Cardiac muscle cell (in vitro differentiated cells and primary cell): ENCODE measurements at places on chromosomes 5 and 9. TPM values are rescaled to one million over a fixed set of nuclear protein-coding genes. Genes with fewer than 3 reads are reported as not detected.
A peak's percentile ranks its signal among the peaks of the same experiment; 100 is the strongest.

GRCh38 chr9:97807681-97808080 is 45.3 kb upstream of the FOXE1 start:
- no peaks in the 10 kb centered on the region for H3K4me1 ChIP-seq
- no peak overlapping the region for H3K27ac ChIP-seq
- DNase-seq, result no peak
- no peaks in the 10 kb centered on the region for H3K36me3 ChIP-seq

DNA sequence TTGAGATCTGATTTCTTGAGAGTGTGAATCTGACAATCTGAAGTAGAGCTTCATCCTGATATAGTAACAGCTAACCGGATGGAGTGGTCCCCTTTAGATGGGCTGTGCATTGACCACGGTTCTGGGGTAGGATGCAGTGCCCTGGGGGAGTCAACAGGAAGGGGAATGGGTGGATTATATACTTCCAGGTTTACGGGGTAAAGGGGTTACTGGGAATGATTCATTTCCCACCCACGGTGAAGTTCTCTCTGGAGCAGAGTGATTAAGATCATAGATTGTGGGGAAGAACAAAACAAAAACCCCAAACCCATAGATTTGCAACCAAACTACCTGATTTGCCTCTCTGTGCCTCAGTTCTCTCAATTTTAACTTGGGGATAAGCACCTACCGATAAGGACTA is 1.5 kb upstream of the B4GALT7 start:
- H3K4me1 ChIP-seq, result peaks cover 5% of the 10 kb centered on the region
- DNase-seq, result no peak
- H3K36me3 ChIP-seq, result peaks cover 16% of the 10 kb centered on the region
- no peaks in the 10 kb centered on the region for H3K27me3 ChIP-seq
- H3K4me3 ChIP-seq, result no peak overlapping the region

DNA sequence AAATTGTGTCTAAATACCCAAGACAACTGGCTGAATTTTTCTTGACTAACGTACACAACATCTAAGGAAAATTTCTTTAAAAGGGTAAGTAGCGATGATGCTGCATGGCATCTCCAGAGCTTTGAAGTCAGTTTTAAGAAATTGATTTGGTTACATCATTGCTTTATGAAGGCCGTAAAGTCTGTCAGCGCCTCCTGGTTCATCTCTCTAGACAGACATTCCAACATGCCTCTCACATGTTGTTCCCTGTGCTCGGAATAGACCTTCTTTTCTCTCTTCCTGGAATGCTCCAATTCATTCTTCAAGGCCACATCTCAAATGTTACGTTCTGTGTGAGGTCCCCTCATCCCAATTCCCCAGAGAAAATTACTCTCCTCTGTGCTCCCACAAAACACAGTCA is 108.7 kb upstream of the SSBP2 start:
- H3K27me3 ChIP-seq, result no peaks in the 10 kb centered on the region
- H3K4me1 ChIP-seq, result peaks cover 33% of the 10 kb centered on the region
- H3K4me3 ChIP-seq, result no peak overlapping the region
- no peak for DNase-seq
- H3K27ac ChIP-seq, result no peak overlapping the region

GRCh38 chr5:85132269-85132668 is 747.6 kb upstream of the EDIL3 start:
- no peak overlapping the region for H3K4me3 ChIP-seq
- H3K36me3 ChIP-seq, result no peaks in the 10 kb centered on the region
- no peaks in the 10 kb centered on the region for H3K4me1 ChIP-seq
- peak; percentile 2 for DNase-seq

GRCh38 chr9:127218818-127219217 is 45.8 kb upstream of the GARNL3 start:
- H3K27me3 ChIP-seq, result peaks cover 6% of the 10 kb centered on the region
- H3K36me3 ChIP-seq, result no peaks in the 10 kb centered on the region
- no peak overlapping the region for H3K27ac ChIP-seq
- H3K4me3 ChIP-seq, result no peak overlapping the region
- no peak for DNase-seq

- H3K36me3 ChIP-seq, result no peaks in the 10 kb centered on the region
- no peak overlapping the region for H3K4me3 ChIP-seq
- peak; percentile 95 for DNase-seq
- H3K4me1 ChIP-seq, result no peaks in the 10 kb centered on the region
Measured at GRCh38 chr5:177116631-177117373, 16.8 kb upstream of the NSD1 start.

DNA sequence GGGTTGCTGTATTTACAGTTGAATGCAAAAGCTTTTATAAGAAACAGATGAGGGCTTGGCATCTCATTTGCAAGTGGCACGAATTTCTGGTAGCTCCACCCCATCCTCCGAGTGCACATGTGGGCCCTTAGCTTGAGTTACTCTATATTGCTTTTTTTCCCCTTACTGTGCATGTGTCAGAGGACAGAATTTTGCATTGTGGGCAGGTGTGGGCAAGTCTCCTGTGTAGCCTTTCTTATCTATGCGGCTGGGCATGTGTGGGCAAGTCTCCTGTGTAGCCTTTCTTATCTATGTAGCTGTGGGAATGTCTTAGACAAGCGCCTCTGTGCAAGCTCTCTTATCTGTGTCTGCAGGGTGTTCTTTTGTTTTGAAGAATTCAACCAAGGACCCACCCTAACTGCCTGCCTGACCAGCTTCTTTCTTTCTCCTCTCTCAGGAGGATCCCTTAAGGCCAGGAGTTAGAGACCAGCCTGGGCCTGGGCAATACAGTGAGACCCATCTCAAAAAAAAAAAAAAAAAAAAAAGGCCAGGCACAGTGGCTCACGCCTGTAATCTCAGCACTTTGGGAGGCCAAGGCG is 34.1 kb upstream of the SIL1 start:
- DNase-seq, result no peak
- no peak overlapping the region for H3K27ac ChIP-seq
- no peaks in the 10 kb centered on the region for H3K36me3 ChIP-seq
- no peaks in the 10 kb centered on the region for H3K27me3 ChIP-seq
- H3K4me1 ChIP-seq, result no peaks in the 10 kb centered on the region

- H3K27ac ChIP-seq, result no peak overlapping the region
- DNase-seq, result peak; percentile 16
Measured at GRCh38 chr5:5335700-5336264, 86.7 kb upstream of the ICE1 start.

GRCh38 chr9:125540497-125540896 is 166.5 kb downstream of the MAPKAP1 start:
- peaks cover 38% of the 10 kb centered on the region for H3K4me1 ChIP-seq
- DNase-seq, result no peak
- no peak overlapping the region for H3K4me3 ChIP-seq
- H3K36me3 ChIP-seq, result no peaks in the 10 kb centered on the region

- H3K36me3 ChIP-seq, result peaks cover 2% of the 10 kb centered on the region
- no peaks in the 10 kb centered on the region for H3K4me1 ChIP-seq
- no peak overlapping the region for H3K27ac ChIP-seq
- H3K27me3 ChIP-seq, result no peaks in the 10 kb centered on the region
- H3K4me3 ChIP-seq, result no peak overlapping the region
Measured at GRCh38 chr9:97322105-97322504, 14.6 kb downstream of the CCDC180 start.

DNA sequence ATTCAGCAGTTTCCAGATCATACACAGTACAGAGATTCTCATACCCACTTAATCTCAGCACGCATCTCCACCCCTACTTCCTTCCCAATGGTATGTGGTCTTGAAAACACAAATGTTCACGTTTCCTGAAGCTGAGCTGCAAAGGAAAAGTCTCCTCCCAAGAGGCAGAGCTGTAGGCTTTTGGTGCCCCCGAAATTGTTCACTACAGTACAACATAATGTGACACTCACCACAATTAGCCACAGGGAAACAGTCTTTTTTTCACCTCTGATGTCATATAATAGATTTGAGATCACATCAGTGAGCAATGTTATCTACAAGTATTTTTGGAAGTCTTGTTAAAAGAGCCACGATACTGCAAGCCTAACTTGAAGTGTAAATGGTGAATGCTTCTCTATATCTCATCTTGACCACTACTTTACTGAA is 40.2 kb downstream of the NFIB start:
- no peak overlapping the region for H3K4me3 ChIP-seq
- H3K36me3 ChIP-seq, result no peaks in the 10 kb centered on the region
- no peak overlapping the region for H3K27ac ChIP-seq

DNA sequence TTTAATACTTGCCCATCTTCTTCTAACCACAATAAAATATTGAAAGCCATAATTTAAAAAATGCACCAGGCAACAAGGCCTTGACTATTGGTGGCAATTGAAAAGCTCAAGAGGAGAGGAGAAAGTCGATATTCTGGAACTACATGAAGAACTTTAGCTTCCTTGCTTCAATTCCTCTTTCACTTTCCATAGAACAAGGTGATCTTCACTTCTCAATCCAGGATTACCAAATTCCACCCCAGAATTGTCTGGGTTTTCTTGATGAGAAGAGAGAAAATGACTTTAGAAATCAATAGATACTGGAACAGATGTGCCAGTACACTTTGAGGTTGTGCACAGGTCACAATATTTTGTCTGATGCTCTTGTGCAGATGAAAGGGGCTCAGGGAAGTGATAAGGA is 52.2 kb downstream of the PTCD2 start:
- H3K36me3 ChIP-seq, result no peaks in the 10 kb centered on the region
- no peaks in the 10 kb centered on the region for H3K4me1 ChIP-seq
- no peak overlapping the region for H3K4me3 ChIP-seq
- DNase-seq, result no peak
- H3K27me3 ChIP-seq, result no peaks in the 10 kb centered on the region
- no peak overlapping the region for H3K27ac ChIP-seq

DNA sequence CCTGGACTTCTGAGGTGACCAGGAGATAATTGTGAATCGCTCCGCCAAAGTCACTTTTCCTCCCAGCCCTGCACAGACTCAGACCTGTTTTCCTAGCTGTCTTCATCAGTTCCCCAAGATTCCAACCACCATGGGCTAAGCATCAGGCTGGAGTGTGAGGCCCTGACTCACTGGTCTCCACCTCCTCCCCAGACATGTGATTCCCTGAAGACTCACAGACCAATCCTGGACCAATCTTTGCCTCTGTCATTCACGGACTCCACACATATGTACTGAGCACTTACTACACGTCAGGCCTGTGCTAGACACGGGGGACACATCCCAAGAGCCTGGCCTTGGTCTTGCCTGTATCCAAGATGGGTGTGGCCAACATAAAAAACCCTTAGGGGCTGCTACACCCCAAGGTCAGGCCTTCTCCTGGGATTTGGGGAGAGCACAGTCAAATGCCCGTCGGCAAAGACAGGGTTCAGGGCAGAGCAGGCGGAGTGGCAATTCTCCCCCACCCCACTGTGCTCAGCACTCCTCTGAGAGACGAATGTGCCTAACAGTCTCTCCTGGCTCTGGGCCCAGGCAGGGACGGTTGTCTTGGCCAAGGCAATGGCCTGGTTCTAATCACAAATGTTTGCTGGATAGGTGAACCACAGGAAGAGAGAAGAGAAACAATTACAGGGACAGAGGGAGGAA is 11.9 kb downstream of the EEIG1 start:
- DNase-seq, result no peak
- no peaks in the 10 kb centered on the region for H3K27me3 ChIP-seq
- H3K36me3 ChIP-seq, result no peaks in the 10 kb centered on the region

GRCh38 chr5:171855265-171855664 is 69.6 kb downstream of the SMIM23 start:
- H3K27me3 ChIP-seq, result no peaks in the 10 kb centered on the region
- no peak for DNase-seq
- peaks cover 11% of the 10 kb centered on the region for H3K4me1 ChIP-seq
- H3K36me3 ChIP-seq, result no peaks in the 10 kb centered on the region
- H3K27ac ChIP-seq, result no peak overlapping the region

GRCh38 chr5:30802961-30803705 is 390.4 kb upstream of the CDH6 start:
- H3K4me1 ChIP-seq, result no peaks in the 10 kb centered on the region
- no peaks in the 10 kb centered on the region for H3K27me3 ChIP-seq
- H3K27ac ChIP-seq, result no peak overlapping the region
- H3K36me3 ChIP-seq, result no peaks in the 10 kb centered on the region
- no peak overlapping the region for H3K4me3 ChIP-seq
- no peak for DNase-seq

DNA sequence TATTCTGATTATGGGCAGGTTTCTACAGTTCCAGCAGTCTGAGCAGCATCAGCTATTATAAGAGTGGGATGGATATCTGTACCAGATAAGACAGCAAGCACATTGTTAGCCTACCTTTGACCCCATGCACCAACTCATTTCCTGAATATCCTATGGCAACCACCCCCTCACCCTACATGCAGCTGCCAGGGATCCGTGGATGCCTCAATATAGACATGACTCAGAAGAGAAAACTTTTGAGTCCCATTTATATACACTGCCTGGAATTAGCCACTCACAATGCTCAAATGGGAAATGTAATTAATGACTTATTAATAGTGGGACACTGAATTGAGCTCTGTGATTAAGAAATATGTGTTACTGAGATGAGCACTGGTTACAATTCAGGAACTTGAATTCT is 124.4 kb downstream of the SSBP2 start:
- H3K4me1 ChIP-seq, result peaks cover 11% of the 10 kb centered on the region
- no peak overlapping the region for H3K4me3 ChIP-seq
- H3K27me3 ChIP-seq, result no peaks in the 10 kb centered on the region
- peak; percentile 7 for DNase-seq

DNA sequence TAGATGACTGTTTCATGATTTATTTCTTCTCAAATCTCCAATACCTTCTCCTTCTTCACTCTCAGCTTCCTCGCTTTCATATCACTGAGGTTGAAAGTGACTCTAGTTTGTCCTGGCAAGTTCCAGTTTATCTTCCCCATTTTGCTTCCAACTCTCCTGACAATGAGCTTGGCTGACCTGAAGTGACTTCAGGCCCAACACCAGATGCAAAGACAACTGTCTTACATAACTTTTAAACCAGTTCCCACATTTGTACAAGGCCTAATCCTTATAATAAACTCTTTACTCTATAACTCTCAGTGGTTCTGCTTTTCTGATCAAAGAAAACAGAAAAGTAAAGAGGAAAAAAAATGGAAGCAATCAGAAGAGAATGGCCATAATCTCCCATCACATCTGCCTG is 22.0 kb downstream of the GNG10 start:
- no peaks in the 10 kb centered on the region for H3K36me3 ChIP-seq
- H3K27ac ChIP-seq, result no peak overlapping the region
- H3K27me3 ChIP-seq, result no peaks in the 10 kb centered on the region
- no peak for DNase-seq
- no peaks in the 10 kb centered on the region for H3K4me1 ChIP-seq

Gene LRRC70
- total RNA-seq, result 0.14 and 0.54 TPM in 2 replicates

Gene ANKRD20A1
- 0.07 and 0.12 TPM in 2 replicates for total RNA-seq

Gene ELAVL2
- total RNA-seq, result 4.1 and 11.2 TPM in 2 replicates
